Iris pigment epithelial cell (primary cell): ENCODE measurements at places on chromosomes 2 and 18.

DNA sequence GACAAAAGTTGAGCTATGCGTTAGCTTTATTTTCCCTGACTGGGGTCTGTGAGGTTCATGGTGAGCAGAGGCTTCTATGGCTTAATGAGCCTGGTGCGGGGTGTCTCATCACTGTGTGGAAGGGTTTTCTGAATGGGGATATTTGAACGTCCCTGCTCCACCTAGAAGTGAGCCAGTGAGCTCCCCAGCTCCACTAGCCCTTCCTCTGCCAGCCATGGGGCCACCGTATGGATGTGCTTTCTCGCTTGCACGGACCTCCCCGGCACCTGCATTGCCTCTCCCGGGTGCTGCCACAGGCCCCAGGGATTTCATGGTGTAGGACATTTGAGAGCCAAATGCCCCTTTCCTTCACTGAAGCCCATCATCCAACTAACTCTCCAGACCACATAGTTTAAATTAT lies 37.8 kb downstream of the CYP26B1 start:
- no peak for DNase-seq

GRCh38 chr2:184363213-184363612 lies 235.1 kb upstream of the ZNF804A start:
- no peak for DNase-seq

DNA sequence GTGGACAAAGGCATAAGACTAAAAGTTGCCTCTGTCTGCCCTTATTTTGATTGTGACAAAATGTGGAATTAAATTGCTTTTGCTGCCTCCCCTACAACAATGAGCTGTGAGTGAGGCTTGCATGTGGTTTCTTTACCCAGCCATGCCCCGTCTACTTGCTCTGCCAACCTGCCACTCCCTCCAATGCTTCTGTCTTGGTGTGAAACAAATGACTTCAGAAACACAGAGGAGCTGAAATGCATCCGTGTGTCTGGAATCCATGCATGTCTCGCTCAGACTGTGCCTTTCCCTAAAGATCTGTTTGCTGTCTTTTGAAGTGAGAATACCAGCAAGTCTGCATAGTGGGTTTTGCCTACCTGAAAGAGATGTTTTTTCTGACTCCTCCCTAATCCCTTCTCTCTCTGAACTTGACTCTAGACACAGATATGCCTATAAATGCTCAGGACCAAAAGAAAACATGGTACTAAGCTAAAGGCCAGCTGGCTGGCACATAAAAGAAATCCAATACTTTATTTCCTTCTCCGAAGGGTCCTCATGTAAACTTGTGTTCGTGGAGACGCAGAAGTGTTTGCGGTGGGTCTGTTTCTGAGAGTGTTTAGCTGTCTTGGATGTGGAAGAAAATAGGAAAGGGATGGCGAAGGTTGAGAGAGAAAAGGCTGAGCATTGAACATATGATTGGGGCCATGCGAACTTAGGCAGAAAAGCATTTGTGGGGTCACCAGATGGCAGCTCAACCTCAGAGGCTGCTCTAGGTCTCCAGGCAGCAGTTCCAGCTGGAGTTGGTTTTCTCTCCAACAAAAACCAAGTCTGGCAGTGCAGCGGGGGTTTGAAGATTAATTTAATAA lies 120.5 kb downstream of the CCBE1 start:
- DNase-seq, result no peak

DNA sequence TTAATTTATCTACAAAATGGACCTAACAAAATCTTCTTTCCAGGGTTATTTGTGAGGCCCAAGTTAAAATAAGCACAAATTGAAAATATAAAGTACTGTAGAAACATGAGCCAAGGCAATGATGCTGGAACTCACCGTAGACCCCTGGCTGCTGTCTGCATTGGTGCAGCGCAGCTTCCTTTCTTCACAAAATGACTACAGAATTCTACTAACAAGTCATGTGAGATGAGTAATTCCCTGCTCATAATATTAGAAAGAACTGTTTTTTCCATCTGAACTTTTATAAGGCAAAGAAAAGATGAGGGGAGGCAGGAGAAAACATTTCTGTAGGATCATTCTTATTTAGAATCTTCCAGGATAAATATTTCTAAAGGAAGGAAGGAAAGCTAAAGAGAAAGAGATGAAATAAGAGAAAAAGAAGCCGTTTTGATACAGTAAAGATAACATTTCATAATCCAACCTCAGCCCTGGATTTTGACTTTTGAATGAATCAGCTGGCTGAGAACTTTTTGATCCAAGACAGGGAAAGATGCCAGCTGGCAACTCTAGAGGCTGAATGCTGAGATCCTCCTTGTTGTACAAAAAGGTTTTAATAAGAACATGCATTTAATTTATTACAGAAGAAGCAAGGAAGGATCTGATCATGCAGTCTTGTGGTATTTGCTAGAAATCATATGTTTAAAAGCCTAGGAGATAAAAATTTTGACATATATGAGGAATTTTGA lies 183.9 kb upstream of the KLHL14 start:
- DNase-seq, result peak; percentile 84

GRCh38 chr18:10121786-10122515 lies 208.1 kb downstream of the VAPA start:
- peak; percentile 90 for DNase-seq

GRCh38 chr18:13477147-13477683 lies 249.1 kb downstream of the FAM210A start:
- DNase-seq, result no peak

- peak; percentile 72 for DNase-seq
Observed at GRCh38 chr2:184597571-184597991, 748 bp upstream of the ZNF804A start.

- DNase-seq, result peak; percentile 77
Observed at GRCh38 chr2:74576863-74577229, 22.3 kb downstream of the DOK1 start.

GRCh38 chr2:172177996-172178395 lies 75.3 kb upstream of the DLX2 start:
- peak; percentile 59 for DNase-seq

GRCh38 chr2:143146366-143146765 lies 17.1 kb downstream of the ARHGAP15 start:
- DNase-seq, result no peak

- no peak for DNase-seq
Observed at GRCh38 chr2:56448403-56449001, 264.7 kb downstream of the CCDC85A start.

DNA sequence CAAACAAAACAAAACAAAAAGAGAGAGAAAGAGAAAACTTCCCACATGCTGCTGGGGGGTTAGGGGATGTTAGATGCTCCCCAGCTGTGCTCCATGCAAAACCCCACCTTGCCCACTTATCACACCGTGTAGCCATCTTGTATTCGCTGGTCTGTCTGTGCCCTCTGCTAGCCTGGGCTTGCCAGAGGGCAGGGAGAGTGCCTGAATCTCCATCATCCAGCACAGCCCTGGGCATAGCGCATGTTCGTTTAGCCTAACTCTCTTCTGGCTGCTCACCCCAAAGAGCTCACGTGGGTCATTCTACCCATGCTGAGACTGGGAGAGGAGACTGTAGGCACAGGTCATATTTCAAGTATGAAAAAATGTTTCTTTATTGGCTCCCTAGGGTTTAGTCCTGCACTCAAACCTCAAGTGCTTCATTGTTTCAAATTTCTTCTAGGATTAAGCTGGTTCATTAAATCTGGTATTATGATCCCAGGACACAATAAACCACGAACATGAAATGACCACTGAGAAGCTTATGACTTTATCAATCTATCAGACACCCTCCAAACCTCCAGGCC lies 100.5 kb downstream of the KCNF1 start:
- no peak for DNase-seq

DNA sequence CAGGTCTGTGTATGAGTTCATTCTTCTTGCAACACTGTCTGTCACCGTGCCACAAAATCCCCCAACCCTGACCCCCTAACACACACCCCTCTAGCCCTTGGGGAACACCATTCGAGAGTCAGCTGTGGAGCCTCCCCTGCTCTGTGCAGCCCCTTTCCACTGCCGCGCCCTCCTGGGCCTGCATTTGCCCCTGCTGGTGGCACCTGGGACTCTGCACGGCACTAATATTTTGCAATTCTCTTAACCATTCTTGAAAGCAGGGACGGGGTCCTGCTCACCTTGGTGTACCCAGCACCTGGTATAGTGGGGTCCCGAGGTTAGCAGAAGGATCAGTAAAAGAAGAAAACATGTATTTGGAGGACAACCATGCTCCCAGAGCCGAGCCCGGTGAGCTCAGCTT lies 124.0 kb downstream of the HDAC4 start:
- no peak for DNase-seq

- DNase-seq, result no peak
Observed at GRCh38 chr2:233966388-233966787, 49.2 kb downstream of the TRPM8 start.

DNA sequence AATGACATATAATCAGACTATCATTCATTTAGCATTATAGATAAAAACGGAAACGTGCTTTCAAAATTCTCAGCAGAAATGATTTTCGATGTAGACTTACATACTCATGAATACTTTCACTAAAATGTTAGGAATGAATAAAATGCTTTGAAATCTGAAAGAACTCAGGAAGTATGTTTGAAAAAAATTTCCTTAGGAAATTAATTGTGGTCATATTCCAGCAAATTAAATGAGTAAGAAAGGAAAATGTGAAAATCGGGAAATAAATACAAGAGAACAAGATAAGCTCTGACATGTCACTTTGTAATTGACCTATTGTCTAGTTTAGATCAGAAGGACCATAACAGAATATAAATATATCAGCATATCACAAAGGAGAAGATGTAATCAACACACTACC lies 981.0 kb upstream of the CDH2 start:
- peak; percentile 30 for DNase-seq

DNA sequence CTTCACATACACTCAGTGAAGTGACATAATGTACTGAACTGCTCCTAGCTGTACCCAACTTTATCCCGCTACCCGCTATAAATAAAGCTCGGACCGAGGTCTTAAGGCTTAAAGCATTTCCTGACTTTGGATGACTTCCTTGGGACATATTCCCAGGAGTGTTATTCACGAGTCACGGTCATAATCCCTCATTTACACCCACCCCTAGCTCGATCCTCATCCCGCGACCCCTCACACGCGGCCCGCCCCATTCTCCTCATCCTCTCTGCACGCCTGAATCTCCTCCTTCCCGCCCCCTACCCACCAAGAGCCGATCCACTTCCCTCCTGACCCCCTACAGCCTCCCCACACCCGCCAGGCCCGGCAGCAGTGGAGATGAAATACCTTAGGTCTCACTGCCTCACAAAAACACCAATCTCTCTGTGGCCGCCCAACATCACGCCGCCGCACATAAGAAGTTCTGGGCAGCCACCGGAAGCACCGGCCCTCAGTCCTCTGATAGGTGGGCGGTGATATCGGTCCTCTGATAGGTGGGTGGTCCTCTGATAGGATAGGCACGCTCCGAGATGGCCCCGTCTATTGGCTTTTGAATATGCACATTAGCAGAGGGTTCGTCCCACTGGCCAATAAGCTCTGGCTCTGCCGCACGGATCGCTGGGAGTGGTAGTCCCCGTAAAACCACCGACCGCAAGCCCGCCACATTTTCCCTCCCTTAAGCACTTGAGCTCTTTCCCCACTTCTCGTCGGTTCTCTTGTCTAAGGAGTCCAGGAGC lies at the start of gene WDCP:
Gene WDCP (minus strand): TSS at position 462 of the 773 bp plus-strand sequence. CDS start 7,897 bp downstream, outside the sequence.
- peak; percentile 100 for DNase-seq

GRCh38 chr2:71299507-71299906 lies 32.1 kb upstream of the ZNF638 start:
- peak; percentile 27 for DNase-seq

GRCh38 chr2:64629875-64630274 lies 23.8 kb downstream of the SERTAD2 start:
- no peak for DNase-seq

DNA sequence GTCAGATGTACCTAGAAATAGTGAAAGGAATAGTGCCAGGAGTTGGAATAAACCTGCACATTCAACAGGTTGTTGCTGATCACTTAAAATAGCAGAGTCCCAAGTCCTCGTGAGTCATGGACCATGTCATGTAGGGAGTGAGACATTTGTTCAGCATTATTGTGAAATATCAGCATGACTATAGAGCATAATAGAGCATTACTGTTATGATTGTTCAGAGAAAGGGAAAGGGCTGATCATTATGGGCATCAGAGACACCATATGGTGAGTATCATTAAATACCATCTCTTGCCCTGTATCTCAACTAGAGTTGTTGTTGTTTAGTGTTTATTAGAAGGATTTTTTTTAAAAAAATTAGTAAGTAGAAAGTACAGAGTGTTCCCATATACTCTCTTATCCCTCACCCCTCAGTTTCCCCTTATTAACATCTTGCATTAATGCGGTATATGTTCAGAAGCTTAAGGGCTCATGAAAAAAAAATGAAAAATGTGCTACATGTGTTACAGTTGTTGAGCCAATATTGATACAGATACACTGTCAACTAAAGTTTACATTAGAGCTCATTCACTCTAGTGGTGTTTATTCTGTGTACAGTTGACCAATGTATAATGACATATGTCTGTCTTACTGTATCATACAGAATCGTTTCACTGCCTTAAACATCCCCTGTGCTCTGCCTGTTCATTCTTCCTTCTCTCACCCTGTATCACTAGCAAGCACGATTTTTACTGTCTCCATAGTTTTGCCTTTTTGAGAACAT lies 5.7 kb downstream of the ELAC1 start:
- DNase-seq, result peak; percentile 68

GRCh38 chr2:74095632-74096031 lies 52.1 kb downstream of the BOLA3 start:
- no peak for DNase-seq

GRCh38 chr18:58779529-58779928 lies 85.1 kb upstream of the ZNF532 start:
- DNase-seq, result peak; percentile 32

GRCh38 chr18:65326805-65327204 lies 424.0 kb upstream of the CDH7 start:
- DNase-seq, result no peak

DNA sequence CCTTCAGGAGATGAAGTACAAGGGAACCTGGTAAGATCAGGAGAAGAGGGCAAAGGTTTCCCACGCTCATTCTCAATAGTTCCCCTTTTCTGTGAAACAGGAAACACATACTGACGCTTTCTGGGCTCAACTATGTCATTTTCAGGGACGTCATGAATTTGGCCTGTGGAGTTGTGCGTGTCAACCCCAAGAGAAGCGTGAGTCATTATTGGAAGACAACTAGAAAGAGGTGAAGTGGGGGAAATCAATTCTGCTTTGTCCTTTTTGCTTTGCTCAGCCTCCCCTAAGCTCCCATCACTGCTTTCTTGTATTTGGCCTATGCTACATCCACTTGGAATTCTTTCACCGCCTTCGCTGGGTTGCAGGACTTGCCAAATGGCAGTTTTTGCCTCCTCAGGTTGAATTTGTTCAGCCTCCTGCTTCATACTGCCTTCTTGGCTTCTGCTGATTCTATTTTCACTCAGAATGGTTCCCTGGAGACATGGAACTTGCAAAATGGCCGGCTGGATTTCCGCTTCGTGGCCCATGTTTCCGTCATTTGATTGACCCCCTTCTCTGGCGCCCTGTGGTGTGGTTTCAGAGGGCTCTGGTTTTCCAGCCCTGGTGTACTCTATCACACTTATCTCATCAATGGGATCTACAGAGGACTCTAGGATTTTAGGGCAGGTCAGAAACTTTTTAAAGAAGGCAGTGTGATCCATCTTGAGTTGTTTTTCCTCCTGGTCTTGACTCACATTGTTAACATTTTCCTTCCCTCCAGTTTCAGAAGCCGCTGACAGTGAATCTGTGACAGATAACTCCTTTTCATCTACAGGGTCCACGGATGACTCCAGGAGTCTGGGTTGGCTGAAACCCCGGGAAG lies 93.3 kb downstream of the ALPK2 start:
- DNase-seq, result peak; percentile 71

GRCh38 chr2:10613263-10613662 lies 76.5 kb downstream of the NOL10 start:
- DNase-seq, result no peak

- DNase-seq, result no peak
Observed at GRCh38 chr2:226813148-226813701, 13.6 kb upstream of the IRS1 start.

GRCh38 chr2:20568501-20569463 lies 82.1 kb downstream of the HS1BP3 start:
- DNase-seq, result peak; percentile 86
